ENCODE measurements at places on chromosomes 3 and 15.

GRCh38 chr15:89178307-89178977 is 42.9 kb downstream of the RLBP1 start:
- no peak for DNase-seq

DNA sequence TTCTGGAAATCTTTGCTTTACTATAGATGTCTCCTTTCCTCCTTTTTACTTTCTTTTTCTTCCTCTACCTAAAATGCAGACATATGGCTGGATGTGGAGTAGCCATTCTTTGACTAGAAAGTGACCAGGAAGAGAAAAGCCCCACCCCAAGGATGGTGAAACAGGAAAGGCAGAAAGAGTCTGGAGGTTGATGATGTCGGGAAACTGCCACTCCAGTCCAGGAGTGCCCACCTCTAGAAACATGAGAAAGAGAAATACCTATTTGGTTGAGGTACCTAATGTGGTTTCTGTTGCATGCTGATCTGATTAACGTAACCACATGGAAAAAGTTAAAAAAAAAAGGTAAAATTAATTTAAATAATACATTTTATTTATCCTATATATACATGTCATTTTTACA is 55.2 kb upstream of the SSR3 start:
- DNase-seq, result no peak

GRCh38 chr3:15726043-15726442 is 71.7 kb downstream of the ANKRD28 start:
- peak; percentile 15 for DNase-seq

DNA sequence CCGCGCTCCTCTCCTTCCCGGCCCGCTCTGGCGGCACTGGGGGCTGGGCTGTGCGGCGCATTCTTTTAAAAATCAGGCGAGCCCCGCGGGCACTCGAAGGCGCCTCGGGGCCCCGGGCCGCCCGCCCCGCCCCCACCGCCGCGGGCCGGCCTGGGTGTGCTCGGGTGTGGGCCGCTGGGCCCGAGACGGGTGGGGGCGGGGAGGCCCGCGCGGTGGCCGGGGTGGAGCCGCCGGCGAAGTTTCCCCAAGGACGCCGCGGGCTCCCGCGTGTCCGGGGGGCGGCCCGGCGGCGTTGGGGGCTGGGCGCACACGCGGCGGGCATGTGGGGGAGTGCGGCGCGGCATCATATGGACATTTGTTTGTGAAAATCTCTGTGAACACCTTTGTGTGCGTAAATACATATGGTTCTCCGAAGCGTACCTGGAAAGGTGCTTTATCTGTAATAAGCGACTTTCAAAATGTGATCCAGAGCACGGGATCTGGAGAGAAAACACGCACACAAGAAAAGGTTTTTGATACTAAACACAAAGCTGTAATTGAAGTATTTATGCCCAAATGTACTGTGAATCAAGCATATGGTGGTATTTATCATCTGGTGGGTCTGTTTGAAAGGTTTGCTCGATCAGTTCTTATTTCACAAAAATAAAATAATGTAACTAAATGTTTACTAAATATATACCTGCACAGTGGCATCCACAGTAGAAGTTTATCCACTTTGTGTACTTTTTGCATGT is 612 bp upstream of the TBL1XR1 start:
- DNase-seq, result no peak

GRCh38 chr3:108985844-108986243 is 32.2 kb upstream of the GUCA1C start:
- DNase-seq, result no peak

DNA sequence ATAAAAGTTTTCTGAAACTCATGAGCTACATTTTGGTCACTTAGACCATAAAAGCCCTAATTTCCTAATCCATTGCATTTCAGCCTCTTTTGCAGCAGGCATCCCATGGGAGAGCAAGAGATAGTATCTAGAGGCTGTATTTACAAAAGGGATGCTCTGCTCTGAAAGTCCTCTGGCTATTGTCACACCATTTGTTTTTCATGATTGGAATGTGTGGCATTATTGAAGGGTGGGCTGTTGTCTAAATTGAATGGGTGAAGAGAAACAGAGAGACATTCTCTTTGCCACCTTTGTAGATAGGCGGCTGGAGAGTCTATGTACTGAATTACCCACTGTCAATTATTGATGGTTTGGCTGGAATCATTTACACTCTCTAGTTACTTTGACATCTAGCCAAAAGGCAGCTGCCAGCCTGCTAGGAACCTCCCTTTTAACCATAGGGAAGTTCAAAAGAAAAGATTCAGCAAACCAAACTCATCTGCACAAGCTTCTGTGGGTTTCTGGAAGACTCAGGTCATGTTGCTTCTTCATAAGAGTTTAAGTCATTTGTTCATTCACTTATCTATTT is 89.8 kb upstream of the RARB start:
- DNase-seq, result no peak

All from brain microvascular endothelial cell (primary cell).